ENCODE measurements at places on chromosomes 13 and 19. TPM values are rescaled to one million over a fixed set of nuclear protein-coding genes. Genes with fewer than 3 reads are reported as not detected.

GRCh38 chr19:4318460-4318859 is 14.1 kb downstream of the FSD1 start:
- DNase-seq: no peak

GRCh38 chr19:47485210-47485609 is 1.2 kb upstream of the KPTN start:
- no peak for DNase-seq

- no peak for DNase-seq
These were observed 2.1 kb downstream of the CLEC4G start for GRCh38 chr19:7729831-7730285.

- DNase-seq: peak; percentile 64
These were observed 11.2 kb upstream of the PRR19 start for GRCh38 chr19:42290523-42291434.

The LHB gene
- not detected for total RNA-seq

The DHPS gene
- total RNA-seq: 160 TPM

Measured in activated B cell treated with CpG ODN at 0.5 μM for 24 hours (primary cell).